ENCODE measurements at places on chromosomes 3 and 15.

- no peak for DNase-seq
Measured at GRCh38 chr3:168472783-168473182, 377.1 kb upstream of the GOLIM4 start.

DNA sequence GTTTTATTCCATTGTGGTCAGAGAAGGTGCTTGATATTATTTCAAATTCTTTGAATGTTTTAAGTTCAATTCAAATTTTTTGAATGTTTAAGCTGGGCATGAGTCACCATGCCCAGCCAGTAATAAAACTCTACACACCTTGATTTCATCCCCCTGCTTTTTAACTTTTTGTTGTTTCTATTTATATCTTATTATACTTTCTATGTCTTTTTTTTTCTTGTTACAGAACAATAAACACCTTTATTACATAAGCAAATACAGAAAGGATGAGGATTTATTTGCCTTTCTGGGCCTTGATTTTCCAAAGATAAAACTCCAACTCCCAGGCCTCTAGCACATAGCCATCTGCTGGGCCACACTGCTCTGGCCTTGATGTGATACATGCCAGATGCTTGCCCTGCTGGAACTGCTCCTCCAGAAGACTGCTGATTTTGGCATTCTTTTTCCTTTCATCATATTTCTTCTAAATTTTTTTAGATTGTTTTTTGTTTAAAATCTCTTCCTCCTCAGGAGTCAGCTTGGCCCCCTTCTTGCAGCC is 14.0 kb downstream of the DNAH12 start:
- DNase-seq: no peak

- no peak for DNase-seq
Measured at GRCh38 chr3:4595710-4596113, 102.6 kb downstream of the ITPR1 start.

GRCh38 chr15:39770748-39771689 is 11.6 kb downstream of the FSIP1 start:
- DNase-seq: no peak

DNA sequence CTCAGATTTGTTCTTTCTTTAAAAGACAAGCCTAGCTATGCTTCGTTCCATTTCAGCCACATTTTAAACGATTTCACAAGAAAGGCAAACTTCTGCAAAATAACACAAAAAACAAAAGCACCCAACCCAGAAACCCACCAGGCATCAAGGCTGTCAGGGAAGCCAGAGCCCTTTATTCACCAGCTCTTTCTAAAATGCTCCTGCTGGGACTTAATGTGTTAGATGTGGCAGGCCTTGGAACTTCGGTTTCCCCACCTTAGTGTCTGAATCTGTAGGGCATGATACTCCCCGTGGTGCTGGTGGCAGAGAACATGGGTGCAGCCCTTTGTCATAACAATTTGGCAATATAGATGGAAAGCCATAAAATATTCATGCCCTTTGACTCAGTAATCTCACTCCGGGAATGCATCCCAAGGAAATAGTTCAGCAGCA is 56.8 kb upstream of the LCTL start:
- no peak for DNase-seq

DNA sequence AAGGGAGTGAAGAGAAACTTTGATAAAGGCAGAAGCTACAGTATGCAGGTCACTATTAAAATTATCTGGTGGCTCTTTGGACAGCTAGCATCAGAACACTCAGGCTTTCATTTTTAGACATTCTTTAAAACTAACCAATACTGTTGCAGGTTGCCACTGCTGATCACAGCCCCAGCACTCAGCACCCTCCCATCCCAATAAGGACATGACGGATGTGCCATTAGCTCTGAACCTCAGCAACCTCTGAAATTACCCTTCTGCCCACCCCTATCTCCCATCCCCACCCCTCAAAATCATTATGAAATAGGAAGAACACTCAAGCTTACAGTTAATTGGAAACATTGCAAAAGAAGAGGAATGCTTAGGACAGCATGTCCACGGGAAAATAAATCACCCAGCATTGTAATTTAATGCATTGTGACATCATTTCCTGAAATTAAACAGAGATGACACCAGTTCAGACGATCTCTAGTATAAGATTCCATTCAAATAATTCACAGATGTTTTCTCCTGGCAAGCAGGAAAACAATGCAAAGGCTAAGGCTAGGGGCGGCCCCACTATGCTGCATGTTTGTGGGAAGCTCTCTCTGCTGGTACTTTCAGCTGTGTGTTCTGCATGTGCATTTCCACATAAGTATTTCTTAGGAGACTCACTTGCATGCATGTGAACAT is 71.6 kb downstream of the MEIS2 start:
- no peak for DNase-seq

DNA sequence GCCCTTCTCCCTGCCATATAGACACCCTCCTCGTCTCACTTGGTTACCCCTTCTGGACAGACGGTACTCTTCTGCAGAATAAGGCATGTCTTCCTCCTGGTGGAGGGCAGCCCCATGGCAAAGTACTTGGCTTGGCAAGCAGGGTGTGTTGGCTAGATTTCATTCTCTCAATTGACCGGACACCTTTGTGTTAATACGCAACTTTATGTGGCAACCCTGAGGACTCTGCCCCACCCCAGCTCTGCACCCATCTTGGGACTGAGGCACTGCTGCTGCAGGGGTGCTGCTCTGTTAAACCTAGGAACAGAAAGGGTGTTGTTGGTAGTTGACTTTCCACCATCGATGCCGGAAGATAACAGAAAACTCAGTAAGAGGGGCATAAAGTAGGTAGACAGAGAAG is 55.2 kb downstream of the PTPRG start:
- no peak for DNase-seq

DNA sequence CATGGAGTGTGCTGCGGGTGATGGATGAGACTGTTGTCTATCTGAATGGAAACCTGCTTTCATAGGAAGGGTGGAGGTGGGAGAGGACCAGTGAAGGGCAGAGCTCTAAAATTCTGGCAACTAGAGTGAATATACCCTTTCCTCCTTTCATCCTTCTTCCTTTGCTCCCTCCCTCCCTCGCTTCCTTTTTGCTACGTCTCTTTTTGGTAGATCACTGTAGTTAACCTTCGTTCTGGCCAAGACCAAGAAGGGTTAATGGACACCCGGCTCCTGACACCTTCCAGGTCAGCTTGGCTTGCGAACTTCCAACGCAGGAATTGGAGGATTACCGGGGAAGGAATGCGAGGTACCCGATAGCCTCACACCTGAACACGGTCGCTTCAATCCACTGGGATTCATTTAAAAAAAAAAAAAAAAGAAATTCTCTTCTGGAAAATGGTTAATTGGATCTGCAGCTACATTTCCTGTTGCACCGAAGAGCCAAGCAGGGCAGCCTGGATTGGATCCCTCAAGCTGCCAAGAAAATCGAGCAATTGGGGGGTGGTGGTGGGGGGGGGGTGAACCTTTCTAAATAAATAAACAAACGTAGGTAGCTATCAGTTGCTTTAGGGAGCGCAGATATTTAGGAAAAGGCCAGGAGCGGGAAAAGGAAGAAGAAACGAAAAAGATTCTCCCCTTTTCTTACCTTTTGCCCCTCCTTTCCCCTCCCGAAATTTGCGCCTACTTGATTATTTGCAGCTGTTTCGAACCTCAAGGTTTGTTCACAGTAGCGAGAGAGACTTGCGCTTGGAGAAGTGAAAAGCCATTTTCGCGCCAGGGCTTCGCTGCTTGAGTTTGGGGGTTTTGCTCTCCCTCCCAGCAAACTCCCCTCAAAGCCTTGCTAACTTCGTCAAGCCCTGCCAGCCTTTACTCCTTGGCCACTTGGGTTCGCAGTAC is 9.5 kb upstream of the NR2F2 start:
- DNase-seq: no peak

DNA sequence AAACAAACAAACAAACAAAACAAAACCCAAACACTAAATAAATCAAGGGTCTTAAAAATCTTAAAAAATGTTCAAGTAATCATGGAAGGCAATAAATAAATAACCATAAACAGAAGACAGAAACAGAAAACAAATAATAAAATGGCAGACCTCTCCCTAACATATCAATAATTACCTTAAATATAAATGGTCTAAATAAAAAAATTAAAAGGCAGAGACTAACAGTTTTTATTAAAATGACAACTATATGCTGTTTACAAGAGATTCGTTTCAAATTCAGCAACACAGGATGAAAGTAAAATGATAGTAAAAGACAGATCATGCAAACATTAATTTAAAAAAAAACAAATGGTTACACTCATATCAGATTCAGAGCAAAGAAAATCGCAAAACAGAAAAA is 91.1 kb downstream of the UBE3A start:
- DNase-seq: no peak

DNA sequence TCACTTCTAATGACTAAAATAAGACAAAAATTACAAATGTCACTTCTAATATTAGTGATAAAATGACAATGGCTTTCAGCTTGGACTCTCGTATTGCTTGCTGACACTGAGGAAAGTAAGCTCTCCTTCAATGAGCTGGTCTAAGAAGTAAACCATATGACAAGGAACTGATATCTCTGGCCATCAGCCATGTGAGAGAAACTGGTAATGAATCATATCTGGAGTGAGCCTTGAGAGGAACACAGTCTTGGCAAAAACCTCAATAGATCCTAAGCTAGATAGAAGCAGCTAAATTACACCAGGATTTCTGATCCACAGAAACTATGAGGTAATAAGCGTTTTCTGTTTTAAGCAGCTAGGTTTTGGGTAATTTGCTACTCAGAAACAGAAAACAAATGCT is 1575.1 kb downstream of the OTOL1 start:
- no peak for DNase-seq

GRCh38 chr15:35000511-35000910 is 12.4 kb upstream of the ZNF770 start:
- DNase-seq: no peak

GRCh38 chr3:140395134-140396075 is 282.5 kb upstream of the TRIM42 start:
- no peak for DNase-seq
